ENCODE measurements at places on chromosomes 2 and 18.

GRCh38 chr2:3956406-3956805 is 253.0 kb downstream of the DCDC2C start:
- DNase-seq, result no peak

GRCh38 chr2:220246386-220246785 is 619.0 kb downstream of the SLC4A3 start:
- no peak for DNase-seq

- no peak for DNase-seq
Measured at GRCh38 chr2:18560797-18561085, 288 bp upstream of the RDH14 start.

GRCh38 chr2:36123995-36124394 is 231.6 kb upstream of the CRIM1 start:
- no peak for DNase-seq

DNA sequence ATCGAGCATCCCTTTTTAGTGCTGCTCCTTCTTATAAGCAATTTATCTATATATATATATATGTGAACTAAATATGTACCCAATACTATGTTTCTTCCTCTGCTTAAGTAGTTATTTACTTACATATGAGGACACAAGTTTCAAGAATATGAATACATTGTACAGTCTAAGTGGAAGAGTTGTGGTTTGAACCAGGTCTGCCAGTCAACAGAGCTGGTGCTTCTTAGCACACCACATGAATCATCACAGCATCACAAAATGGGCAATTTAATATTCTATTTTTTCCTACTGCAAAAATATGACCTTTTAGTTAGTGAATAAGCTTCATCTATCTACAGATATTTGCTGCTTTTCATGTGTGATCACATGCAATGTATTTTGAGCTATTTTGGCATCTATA is 64.4 kb upstream of the SPAG16 start:
- no peak for DNase-seq

- DNase-seq, result no peak
Measured at GRCh38 chr2:209614690-209615369, 156.8 kb upstream of the UNC80 start.

DNA sequence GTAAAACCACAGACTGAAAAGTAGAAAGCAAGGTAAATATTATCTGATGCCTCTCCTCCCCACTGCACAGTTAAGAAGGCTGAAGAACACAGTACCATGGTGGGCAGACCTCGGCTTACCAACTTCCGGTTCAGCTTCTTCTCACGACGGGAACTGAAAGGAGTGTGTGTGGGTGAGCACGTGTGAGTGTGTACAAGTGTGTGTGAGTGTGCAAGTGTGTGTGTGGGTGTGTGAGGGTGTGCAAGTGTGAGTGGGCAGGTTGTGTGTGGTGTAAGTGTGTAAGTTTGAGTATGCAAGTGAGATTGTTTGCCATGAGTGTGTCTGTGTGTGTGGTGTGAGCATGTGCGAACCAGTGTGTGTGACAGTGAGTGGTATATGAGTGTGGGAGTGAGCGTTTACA is 103.5 kb downstream of the ADD2 start:
- no peak for DNase-seq

GRCh38 chr2:31992025-31992579 is 18.7 kb downstream of the MEMO1 start:
- DNase-seq, result peak; percentile 17

- DNase-seq, result no peak
Measured at GRCh38 chr18:58336605-58337004, 292.3 kb downstream of the ALPK2 start.

Measured in NB4 (cell line).